Mesothelial cell of epicardium (in vitro differentiated cells): ENCODE measurements at places on chromosomes 1 and 21. TPM values are rescaled to one million over a fixed set of nuclear protein-coding genes. Genes with fewer than 3 reads are reported as not detected.

The UBXN10 gene
- total RNA-seq = 2.2 to 2.6 TPM (median 2.3 TPM) in 3 replicates

The SYDE2 gene
- total RNA-seq = 40.2 to 42.4 TPM (median 41.7 TPM) in 3 replicates

The ZNF593OS gene
- not detected in 3 replicates for total RNA-seq

The ADGRL4 gene
- 0.07 TPM in 1 of 3 replicates, not detected in the others for total RNA-seq

The ANKRD65 gene
- 10.9 to 12.3 TPM (median 11.3 TPM) in 3 replicates for total RNA-seq

The OXCT2 gene
- 0.20 to 0.65 TPM (median 0.22 TPM) in 3 replicates for total RNA-seq

The CAPN9 gene
- 0.44 to 0.78 TPM (median 0.77 TPM) in 3 replicates for total RNA-seq

The RNF223 gene
- 0.27 to 0.57 TPM (median 0.40 TPM) in 3 replicates for total RNA-seq

The OR2T11 gene
- total RNA-seq = not detected in 3 replicates

The LRRN2 gene
- total RNA-seq = 3.3 to 4.3 TPM (median 3.9 TPM) in 3 replicates

The HSD3B1 gene
- not detected in 3 replicates for total RNA-seq

The JAM2 gene
- 4.1 to 4.8 TPM (median 4.2 TPM) in 3 replicates for total RNA-seq

The CFHR2 gene
- not detected in 3 replicates for total RNA-seq

The AMPD1 gene
- not detected in 3 replicates for total RNA-seq

The MROH7 gene
- total RNA-seq = 4.0 to 4.3 TPM (median 4.2 TPM) in 3 replicates

The LMNA gene
- total RNA-seq = 91.7 to 96.9 TPM (median 92.4 TPM) in 3 replicates

The IGSF9 gene
- total RNA-seq = 75.8 to 77.5 TPM (median 76.9 TPM) in 3 replicates

The NPHP4 gene
- total RNA-seq = 15.6 to 16.4 TPM (median 16.4 TPM) in 3 replicates

The KRTAP11-1 gene
- total RNA-seq = not detected in 3 replicates

The ORC1 gene
- total RNA-seq = 4.4 to 4.7 TPM (median 4.5 TPM) in 3 replicates
